IMR-90 (cell line): ENCODE measurements at places on chromosomes 13 and 19. TPM values are rescaled to one million over a fixed set of nuclear protein-coding genes. Genes with fewer than 3 reads are reported as not detected.

DNA sequence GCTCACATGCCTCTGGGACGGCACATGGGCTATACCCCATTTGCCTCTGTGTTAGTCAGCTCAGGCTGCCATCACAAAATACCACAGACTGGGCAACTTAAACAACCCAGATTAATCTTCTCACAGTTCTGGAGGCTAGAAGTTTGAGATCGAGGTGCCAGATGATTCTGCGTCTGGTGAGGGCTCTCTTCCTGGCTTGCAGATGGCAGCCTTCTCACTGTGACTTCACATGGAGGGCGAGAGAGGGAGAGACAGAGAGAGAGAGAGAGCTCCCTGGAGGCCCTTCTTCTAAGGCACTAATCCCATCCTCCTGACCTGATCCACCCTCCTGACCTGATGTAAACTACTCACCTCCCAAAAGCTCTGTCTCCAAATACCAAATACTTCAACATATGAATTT is 55.0 kb downstream of the GPR12 start:
- no peaks in the 10 kb centered on the region for H3K4me1 ChIP-seq
- DNase-seq, result no peak
- no peak overlapping the region for H3K4me3 ChIP-seq
- no peak overlapping the region for H3K27ac ChIP-seq

DNA sequence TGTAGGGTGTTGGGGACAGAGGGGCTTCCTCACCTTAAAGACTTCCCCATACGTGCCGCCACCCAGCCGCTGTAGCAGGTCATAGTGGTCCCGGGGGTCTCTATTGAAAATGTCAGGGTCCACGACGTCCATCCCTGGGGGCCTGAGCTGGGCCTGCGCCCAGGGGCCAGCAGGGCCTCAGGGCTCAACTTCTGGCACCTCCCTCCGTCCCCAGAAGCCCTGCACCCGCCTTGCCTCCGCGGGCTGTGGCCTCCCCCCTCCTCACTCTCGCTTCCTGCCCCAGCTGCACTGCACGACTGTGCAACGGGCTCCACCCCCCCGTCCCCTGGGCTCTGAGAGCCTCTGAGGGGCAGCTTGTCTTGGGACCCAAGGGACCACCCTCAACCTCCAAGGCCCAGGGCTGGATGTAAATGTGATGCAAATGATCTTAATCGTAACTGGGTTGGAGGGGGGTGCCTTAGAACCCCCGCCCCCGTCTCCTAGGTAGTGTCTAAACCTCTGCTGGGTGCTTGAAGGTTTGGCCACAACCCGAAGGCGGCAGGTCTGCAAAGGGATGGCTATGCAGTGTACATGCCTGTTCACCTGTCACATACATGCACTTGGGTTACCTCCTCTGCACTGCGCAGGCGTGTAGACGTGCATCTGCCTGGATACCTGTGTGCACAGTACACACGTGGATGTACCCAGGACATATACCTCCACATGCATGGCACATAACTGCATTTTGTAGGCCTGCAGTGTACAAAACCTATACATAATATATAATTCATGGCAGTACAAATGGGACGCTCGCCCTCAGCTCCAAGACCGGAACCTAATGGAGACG is at the start of gene MAP4K1:
Gene MAP4K1 (minus strand): TSS at position 190 of the 826 bp plus-strand sequence. CDS start 58 bp downstream, at position 132.
- peaks cover 6% of the 10 kb centered on the region; the same call in 1 of the 2 replicates for H3K4me1 ChIP-seq
- peaks cover 10% of the 10 kb centered on the region for H3K36me3 ChIP-seq
- peak within 1 kb of the TSS; percentile 51 for H3K27ac ChIP-seq
- peak within 1 kb of the TSS; percentile 52 for H3K4me3 ChIP-seq
- no peak for DNase-seq

DNA sequence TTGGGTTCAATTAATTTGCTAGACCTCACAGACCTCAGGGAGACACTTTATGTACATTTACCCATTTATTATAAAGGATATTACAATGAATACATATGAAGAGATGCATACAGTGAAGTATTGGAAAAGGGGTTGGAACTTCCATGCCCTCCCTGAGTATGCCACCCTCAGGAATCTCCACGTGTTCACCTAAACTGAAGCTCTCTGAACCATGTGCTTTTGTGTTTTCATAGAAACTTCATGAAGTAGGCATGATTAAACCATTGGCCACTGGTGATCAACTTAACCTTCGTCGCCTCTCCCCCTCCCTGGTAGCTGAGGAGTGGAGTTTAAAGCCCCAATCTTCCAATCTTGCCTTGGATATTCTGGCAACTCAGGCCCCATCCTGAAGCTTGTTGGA is 20.3 kb downstream of the ZNF160 start:
- no peak overlapping the region for H3K27ac ChIP-seq
- DNase-seq, result no peak
- no peaks in the 10 kb centered on the region for H3K4me1 ChIP-seq
- H3K4me3 ChIP-seq, result no peak overlapping the region

DNA sequence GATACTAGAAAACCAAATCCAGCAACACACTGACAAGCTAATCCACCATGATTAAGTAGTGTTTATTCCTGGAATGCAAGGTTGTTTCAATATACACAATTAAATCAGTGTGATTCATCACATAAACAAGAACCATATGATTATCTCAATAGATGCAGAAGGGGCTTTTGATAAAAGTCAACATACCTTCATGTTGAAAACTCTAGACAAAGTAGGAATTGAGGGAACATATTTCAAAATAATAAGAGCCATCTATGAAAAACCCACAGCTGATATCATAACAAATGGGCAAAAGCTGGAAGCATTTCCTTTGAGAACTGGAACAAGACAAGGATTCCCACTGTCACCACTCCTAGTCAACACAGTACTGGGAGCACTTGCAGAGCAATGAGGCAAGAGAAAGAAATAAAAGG is 213.6 kb upstream of the CSNK1A1L start:
- H3K36me3 ChIP-seq, result no peaks in the 10 kb centered on the region
- no peak overlapping the region for H3K27ac ChIP-seq
- H3K4me3 ChIP-seq, result no peak overlapping the region
- peaks cover 5% of the 10 kb centered on the region for H3K4me1 ChIP-seq

GRCh38 chr19:23203841-23204344 is 46.3 kb downstream of the ZNF724 start:
- no peaks in the 10 kb centered on the region for H3K27me3 ChIP-seq
- H3K36me3 ChIP-seq, result no peaks in the 10 kb centered on the region
- no peak for DNase-seq
- no peaks in the 10 kb centered on the region for H3K4me1 ChIP-seq

DNA sequence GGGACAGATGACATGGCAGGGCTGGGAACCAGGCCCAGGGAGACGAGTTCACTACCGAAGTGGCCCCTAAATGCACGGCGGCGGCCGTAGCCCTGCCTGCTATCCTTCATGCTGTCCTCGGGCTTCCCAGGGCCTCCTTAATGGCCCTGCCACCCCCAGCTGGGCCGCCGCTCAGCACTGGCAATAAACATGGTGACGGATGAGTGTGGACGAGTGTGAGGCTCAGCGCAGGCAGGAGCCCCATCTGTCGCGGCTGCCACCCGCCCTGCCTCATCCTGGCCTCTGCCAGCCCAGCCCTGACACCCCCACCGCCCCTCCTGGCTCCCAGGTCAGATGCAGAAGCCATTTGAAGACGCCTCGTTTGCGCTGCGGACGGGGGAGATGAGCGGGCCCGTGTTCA is 13.6 kb downstream of the PIN1 start:
- DNase-seq, result no peak
- H3K4me1 ChIP-seq, result peaks cover 5% of the 10 kb centered on the region
- H3K4me3 ChIP-seq, result no peak overlapping the region
- H3K36me3 ChIP-seq, result peaks cover 24% of the 10 kb centered on the region
- H3K27ac ChIP-seq, result no peak overlapping the region

ARHGEF18 gene
- total RNA-seq, result 12.4 and 14.2 TPM in 2 replicates
